Psoas muscle (tissue), 8 donors: ENCODE measurements at places on chromosomes 3 and 15. TPM values are rescaled to one million over a fixed set of nuclear protein-coding genes. Genes with fewer than 3 reads are reported as not detected.
A peak's percentile ranks its signal among the peaks of the same experiment; 100 is the strongest.

Gene RLBP1
- not detected for total RNA-seq

Gene TMEM212
- total RNA-seq, result not detected

Gene LRIG1
- 54.9 TPM for total RNA-seq

Gene SGO1
- not detected for total RNA-seq

- H3K27ac ChIP-seq, result no peak overlapping the region
- H3K36me3 ChIP-seq, result no peaks in the 10 kb centered on the region
- H3K27me3 ChIP-seq, result no peaks in the 10 kb centered on the region
- no peak overlapping the region for H3K4me3 ChIP-seq
- H3K4me1 ChIP-seq, result peaks cover 22% of the 10 kb centered on the region
Observed at GRCh38 chr15:70470556-70471191, 292.7 kb downstream of the UACA start.

DNA sequence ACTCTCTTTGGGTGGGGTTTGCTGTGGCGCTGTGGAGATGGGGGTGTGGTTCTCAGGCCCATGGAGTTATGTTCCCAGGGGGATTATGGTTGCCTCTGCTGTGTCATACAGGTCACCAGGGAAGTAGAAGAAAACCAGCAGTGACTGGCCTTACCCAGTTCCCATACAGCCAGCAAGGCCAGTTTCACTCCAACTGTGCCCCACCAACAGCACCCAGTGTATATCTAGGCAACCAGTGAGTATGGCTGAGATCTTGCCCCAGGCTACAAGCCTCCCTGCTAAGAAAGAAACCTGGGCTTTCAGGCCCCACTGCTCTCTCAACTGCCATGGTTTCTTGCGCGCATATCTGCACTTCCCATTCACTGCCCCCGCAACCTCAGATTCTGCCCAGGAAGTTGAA lies 31.4 kb upstream of the RARB start:
- no peaks in the 10 kb centered on the region for H3K4me1 ChIP-seq
- no peak overlapping the region for H3K4me3 ChIP-seq
- no peaks in the 10 kb centered on the region for H3K27me3 ChIP-seq

DNA sequence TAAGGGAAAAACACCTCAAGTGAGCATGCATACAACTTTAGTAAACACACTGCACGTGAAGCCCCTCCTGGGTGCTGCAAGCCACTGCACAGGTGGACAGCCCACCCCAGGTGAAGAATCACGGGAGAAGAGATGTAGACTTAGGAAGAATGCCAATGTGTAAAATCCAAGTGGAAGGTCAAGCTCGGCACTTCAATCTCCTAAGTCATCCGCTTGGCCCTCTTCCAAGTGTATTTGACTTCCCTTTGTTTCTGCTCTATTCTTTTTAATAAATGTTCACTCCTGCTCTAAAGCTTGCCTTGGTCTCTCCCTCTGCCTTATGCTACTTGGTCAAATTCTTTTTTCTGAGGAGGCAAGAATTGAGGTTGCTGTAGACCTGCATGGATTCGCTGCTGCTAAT lies 316.6 kb downstream of the EDEM1 start:
- no peaks in the 10 kb centered on the region for H3K4me1 ChIP-seq
- H3K4me3 ChIP-seq, result no peak overlapping the region
- no peaks in the 10 kb centered on the region for H3K27me3 ChIP-seq
- H3K36me3 ChIP-seq, result no peaks in the 10 kb centered on the region
- H3K27ac ChIP-seq, result no peak overlapping the region
- DNase-seq, result no peak

GRCh38 chr3:171788546-171789351 lies 21.5 kb downstream of the PLD1 start:
- H3K4me1 ChIP-seq, result no peaks in the 10 kb centered on the region
- H3K4me3 ChIP-seq, result no peak overlapping the region
- H3K36me3 ChIP-seq, result no peaks in the 10 kb centered on the region
- H3K27me3 ChIP-seq, result no peaks in the 10 kb centered on the region
- no peak overlapping the region for H3K27ac ChIP-seq
- DNase-seq, result no peak

- DNase-seq, result no peak
- no peak overlapping the region for H3K4me3 ChIP-seq
- H3K27me3 ChIP-seq, result no peaks in the 10 kb centered on the region
- no peak overlapping the region for H3K27ac ChIP-seq
Observed at GRCh38 chr3:114582929-114583328, 289.1 kb downstream of the TIGIT start.

DNA sequence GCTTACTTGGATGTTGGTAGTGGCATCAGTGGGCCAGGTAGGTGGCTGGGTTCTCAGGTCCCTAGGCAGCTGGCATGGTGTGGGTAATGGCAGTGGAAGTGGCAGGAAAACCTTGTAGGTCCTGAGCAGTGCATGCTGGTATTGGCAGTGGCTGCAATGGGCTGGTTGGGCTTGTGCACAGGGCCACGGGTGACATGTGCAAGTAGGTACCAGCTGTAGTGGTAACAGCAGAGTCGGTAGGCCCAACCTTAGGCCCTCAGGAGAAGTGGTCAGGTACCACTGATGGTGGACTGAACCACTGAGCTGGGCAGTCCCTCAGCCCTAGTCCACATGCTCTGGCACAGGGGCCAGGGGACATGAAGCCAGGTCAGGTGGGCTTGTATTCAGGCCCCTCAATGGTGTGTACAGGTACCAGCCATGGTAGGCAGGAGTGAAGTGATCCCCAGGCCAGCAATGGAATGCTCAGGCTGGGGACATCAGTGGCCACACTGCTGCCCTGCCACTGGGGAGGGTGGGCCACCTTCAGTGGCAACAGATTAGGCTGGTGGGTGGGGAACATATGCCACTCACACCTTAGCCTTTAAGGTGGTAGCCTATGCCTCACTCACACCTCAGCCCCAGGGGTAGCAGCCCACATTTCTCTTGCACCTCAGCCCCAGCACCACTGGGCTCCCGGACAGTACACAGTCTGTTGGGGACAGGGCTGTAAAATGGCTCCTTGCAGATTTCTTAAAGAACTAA lies 118.1 kb downstream of the LRRK1 start:
- no peak for DNase-seq
- H3K36me3 ChIP-seq, result no peaks in the 10 kb centered on the region
- H3K27ac ChIP-seq, result no peak overlapping the region
- no peaks in the 10 kb centered on the region for H3K4me1 ChIP-seq
- H3K27me3 ChIP-seq, result no peaks in the 10 kb centered on the region

GRCh38 chr3:182041668-182042291 lies 330.1 kb downstream of the SOX2 start:
- no peak overlapping the region for H3K4me3 ChIP-seq
- no peaks in the 10 kb centered on the region for H3K27me3 ChIP-seq
- no peaks in the 10 kb centered on the region for H3K4me1 ChIP-seq
- H3K27ac ChIP-seq, result no peak overlapping the region
- H3K36me3 ChIP-seq, result no peaks in the 10 kb centered on the region

GRCh38 chr15:28901987-28902745 lies 16.4 kb downstream of the APBA2 start:
- H3K4me3 ChIP-seq, result no peak overlapping the region
- no peak for DNase-seq
- peaks cover 9% of the 10 kb centered on the region for H3K27me3 ChIP-seq
- H3K27ac ChIP-seq, result no peak overlapping the region

DNA sequence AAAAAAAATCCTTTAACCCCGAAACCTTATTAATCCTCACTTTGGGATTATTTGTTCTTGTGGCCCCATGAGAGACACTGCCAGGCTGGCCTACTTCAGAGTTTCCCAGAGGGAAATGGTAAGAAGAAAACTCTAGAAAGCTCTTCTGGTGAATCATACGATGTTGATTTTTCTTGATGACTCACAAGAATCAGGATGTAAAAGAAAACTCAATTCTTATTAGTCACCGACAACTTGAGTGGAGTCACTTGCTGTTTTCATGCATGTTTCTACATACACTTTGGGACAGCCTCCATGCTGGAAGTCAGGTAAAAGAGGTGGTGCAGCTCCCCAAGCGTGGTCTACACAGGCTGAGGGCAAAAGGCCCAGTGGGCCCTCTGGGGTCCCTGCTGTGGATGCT lies 42.8 kb downstream of the MYO5C start:
- H3K27me3 ChIP-seq, result no peaks in the 10 kb centered on the region
- H3K27ac ChIP-seq, result no peak overlapping the region
- H3K4me3 ChIP-seq, result no peak overlapping the region
- no peak for DNase-seq

DNA sequence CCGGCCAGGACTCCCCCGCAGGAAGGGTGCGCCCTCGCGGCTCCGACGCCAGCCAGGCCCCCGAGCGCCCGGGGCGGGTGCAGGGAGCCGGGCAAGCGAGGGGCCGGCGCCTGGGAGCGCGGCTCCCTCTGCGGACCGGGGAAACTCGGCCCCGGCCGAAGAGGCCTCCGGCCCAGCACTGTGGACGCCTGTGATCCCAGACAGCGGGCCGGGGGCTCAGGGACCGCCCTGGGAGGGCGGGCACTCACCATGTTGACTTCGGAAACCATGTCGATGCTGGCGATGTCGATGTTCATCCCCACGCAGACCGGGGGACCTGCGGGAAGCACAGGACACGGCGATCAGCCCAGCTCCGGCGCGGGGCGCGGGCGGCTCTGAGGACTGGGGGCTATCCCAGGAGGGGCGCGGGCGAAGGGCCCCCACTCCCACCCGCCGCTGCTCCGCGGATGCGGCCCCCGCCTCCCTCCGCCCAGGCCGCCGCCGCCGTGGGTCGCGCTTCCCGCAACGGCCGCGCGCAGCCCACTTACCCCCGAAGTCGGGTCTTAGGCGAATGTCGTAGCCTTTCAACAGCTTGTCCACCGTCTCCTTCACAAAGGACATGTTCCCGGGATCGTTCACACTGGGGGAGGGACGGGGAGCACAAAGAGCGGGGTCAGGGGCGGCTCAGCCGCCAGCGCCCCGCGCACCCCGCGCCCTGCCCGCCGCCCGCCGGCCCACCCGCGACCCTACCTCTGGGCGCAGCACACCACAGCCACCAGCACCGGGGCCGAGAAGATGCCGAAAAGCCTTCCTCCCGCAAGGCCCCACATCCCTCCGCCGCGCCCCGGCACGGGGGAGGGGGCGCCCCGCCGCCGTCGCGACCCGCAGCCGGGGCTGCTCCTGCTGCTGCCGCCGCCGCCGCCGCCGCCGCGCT lies at the start of gene GABRB3:
GABRB3 (minus strand) TSS at position 913 of the 913 bp plus-strand sequence.
- H3K4me3 ChIP-seq, result peak within 1 kb of the TSS; percentile 52
- H3K27ac ChIP-seq, result no peak within 1 kb of the TSS
- no peaks in the 10 kb centered on the region for H3K4me1 ChIP-seq
- no peak for DNase-seq

DNA sequence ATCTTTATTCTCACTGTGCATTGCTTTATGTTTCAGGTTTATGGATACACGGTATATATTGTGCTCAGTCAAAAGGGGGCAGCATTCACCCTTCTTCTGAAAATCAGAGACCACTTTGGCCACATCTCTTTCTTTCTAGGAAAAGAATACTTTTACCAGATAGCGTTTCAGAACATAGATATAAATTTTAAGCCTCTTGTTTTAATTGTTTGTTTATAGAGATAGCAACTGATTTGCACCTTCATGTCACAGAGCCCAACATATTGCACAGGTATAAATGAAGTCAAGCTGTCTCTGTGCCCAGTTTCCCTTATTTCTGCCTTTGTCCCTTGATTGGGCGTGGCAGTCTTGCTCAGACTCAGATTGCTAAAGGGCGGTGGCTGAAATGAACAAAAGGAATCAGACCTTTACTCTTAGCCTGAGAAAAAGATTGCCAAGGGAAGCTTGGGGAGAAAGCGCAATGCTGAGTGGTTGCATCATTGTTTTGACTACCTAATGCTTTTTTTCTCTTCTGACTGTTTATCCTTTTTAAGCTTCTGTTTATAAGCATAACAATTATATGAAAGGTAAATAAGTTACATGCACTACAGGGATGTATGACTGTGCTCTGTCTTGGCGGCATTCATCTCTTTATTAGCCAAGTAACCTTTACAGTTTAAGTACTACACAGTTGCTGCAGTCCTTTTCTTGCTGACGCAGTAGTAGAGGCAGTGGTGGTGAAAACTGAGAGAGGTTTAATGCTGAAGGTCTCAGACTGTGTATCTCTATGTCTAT lies 70.8 kb upstream of the ZBTB20 start:
- no peaks in the 10 kb centered on the region for H3K36me3 ChIP-seq
- DNase-seq, result no peak
- H3K4me3 ChIP-seq, result no peak overlapping the region
- H3K27ac ChIP-seq, result no peak overlapping the region
- H3K4me1 ChIP-seq, result peaks cover 6% of the 10 kb centered on the region
- H3K27me3 ChIP-seq, result no peaks in the 10 kb centered on the region

GRCh38 chr3:48820612-48821324 lies 26.9 kb downstream of the PRKAR2A start:
- no peaks in the 10 kb centered on the region for H3K36me3 ChIP-seq
